Cerebellum (tissue), 4 donors: ENCODE measurements at places on chromosomes 4 and X.

DNA sequence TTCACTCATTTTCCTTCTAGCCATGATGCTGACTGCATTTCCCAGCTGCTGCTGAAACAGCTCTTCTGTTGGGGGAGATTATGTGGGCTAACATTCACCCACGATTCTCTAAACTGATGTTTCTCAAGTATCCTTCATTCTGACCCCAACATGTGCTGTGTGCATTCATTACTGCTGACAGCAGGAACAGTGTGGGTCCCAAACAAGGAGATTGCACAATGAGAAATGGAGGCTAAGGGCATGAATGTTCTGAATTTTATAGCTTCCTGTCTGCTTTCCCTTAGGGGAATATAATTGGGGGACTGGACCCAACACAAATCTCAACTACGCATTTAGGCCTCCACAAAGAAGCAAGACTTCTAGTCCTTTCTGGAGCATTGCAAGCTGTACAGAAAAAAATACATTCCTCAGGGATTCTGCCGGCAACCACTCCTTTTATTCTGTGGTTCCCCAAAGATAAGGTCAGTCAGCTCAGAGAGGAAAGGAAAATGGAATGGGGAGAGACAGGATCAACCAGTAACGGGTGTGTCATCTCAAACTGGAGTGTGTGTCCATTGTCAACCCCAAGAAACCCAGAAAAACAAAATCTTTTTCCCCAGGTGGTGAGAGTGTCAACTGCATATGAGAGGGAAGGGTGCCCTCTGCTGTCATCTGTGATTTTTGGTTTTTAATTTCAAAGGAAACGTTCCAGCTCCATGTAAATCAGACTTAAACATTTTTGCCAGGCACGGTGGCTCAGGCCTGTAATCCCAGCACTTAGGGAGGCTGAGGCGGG is 81.5 kb upstream of the EGFL6 start:
- DNase-seq: peak; percentile 47

GRCh38 chr4:181470306-181470705 is 772.9 kb upstream of the TENM3 start:
- no peak for DNase-seq

DNA sequence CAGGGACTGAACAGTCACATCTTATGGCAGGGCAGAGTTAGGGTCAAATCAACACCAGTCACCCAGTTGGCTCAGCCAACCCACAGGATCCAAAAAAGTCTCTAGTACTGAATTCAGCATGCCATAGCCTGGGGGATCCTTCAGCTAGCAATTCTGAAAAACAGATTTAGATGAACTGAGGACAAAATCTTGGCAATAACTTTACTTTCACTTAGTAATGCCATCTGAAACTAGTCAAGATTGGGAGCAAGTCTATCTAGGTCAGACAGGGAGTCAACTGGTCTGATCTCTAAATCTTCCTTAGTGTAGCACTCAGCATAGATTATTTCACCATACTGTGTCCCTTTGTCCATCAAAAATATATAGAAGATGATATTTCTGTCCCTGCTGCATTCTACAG is 76.0 kb downstream of the HHIP start:
- DNase-seq: no peak

DNA sequence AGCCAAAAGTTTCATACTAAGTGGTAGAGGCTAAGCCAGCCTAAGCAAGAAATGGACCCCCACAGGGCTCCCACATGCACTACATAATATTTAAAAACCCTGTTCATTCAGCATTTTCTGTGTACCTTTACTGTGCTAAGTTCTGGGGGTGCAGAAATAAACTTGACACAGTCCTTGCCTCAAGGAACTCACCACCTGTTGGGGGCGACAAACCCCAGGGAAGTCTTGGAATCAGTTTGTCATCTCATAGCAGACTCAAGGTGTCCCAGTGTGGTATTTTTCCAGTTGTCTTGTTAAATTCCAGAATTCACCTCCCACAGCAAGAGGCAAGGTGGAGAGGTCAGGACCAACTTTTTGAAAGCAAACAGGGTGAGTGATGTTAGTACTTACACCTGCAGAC is 43.1 kb downstream of the ATG4A start:
- no peak for DNase-seq

DNA sequence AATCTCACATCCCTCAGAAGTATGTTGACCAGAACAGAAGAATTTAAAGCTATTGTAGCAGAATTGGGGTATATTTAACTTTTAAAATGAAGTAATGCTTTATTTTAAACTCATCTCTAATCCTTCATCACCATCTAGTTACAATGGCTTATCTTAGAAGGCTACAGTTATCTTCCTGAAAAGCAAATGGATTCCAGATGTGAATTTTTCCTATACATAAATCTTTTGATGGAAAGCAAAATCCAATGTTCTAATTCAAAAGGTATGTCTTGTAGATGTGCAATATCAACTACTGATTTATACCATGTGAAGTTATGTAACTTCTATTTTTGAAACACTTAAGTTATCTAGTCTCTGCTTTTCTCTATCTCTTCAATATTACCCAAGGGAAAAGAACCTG is 47.6 kb downstream of the CCNG2 start:
- DNase-seq: no peak

- no peak for DNase-seq
Measured at GRCh38 chr4:35900286-35901243, 343.7 kb downstream of the ARAP2 start.

DNA sequence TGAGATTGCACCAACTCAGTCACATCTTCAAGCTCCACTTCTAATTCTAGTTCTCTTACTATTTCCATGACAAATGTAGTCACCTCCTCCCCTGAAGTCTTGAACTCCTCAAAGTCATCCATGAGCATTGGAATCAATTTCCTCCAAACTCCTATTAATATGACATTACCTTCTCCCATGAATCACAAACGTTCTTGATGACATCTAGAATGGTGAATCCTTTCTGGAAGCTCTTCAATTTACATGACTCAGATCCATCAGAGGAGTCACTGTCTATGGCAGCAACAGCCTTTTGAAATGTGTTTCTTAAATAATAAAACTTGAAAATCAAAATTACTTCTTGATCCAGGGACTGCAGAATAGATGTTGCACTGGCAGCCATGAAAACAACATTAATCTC is 34.5 kb downstream of the GALNTL6 start:
- no peak for DNase-seq

GRCh38 chr4:56445699-56446098 is 9.6 kb downstream of the PAICS start:
- no peak for DNase-seq

GRCh38 chr4:80360084-80360483 is 24.6 kb downstream of the CFAP299 start:
- no peak for DNase-seq

DNA sequence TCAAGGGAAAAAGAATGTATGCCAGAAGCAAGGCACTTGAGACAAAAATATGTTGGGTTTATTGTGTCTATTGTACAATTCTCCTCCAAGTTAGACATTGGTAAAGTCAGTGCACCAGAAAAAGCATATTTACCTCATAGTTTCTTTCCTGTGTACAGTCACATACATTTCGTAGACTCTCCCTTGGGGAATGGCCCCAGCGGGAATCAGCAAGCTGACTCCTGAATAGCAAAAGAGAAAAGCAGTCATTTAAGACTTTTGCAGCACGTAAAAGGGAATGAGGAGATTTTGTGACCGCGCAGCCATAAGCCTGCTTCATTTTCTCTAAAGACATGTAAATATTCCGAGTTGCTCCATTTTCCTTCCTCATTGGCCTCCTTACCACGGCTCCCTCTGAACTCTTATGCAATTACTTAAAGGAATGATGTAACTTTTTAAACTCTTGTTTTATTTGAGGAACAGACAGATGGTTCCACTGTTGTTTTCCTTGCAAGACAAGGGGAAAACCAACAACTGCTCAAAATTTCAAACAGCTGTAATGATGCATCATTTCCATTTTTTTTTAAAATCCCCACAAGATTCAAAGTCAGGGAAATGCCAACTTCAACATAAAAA is 332.7 kb downstream of the UNC5C start:
- DNase-seq: no peak

DNA sequence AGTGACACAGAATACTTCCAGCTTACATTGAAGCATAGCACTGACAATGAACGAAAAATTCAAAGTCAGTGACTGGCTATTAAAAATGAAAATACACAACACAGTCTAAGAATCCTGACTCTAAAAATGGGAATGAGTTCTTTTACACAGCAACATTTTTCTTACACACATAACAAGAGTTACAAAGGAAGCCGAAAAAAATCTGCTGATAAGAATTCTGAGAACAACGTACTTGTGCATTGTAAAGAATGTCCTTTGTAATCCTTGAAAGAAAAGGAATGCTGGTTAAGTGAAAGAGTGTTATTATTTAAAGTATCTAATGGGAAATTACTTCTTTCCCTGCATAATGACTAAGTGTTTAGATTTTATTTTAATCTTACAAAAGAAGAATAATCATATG is 199.4 kb downstream of the PRDM5 start:
- DNase-seq: no peak

DNA sequence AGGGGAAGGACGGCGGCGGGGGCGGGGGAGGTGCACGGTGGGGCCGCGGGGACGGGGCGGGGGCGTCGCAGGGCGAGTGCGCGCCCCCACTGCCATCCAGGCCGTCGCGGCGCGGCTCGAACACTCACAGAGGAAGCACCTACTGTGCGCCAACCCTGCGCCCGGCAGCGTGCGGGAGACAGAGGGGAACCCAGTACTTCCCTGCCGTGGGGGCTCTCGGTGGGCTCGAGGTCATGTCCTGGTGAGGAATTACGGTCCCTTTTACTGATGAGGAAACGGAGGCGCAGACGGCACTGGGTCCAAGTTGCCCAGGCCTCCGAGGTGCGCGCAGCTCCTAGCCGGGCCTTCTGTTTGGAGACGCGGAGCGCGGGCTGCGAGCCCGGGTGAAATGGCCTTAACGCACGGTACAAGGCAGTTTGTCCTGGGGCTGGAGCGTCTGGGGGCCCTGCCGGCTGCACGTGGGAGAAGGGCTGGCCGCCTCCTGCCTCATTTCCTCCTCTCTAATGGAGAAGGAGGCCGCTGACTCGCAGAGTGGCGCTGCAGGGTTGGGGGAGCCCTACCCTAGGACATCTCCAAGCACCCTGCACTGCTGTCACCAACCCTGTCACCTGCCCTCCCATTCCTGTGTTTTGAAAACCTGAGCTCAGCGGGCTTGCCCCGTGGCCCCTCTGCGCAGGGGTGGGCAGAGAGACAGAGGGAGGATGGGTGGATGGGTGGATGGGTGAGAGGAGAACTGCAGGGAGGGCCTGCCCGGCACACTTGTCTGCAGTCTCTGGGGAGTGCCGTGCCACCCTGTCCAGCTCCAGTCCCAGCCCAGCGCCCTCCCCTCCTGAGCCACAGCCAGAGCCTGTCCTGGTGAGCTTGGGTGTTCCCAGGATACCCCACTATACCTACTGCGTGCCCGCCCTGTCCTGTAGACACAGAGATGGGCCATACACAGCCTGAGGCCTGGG is 106.0 kb downstream of the ADRA2C start:
- no peak for DNase-seq

- no peak for DNase-seq
Measured at GRCh38 chrX:18769812-18770573, 62.5 kb downstream of the PPEF1 start.

- no peak for DNase-seq
Measured at GRCh38 chr4:11529625-11530201, 101.0 kb upstream of the HS3ST1 start.

DNA sequence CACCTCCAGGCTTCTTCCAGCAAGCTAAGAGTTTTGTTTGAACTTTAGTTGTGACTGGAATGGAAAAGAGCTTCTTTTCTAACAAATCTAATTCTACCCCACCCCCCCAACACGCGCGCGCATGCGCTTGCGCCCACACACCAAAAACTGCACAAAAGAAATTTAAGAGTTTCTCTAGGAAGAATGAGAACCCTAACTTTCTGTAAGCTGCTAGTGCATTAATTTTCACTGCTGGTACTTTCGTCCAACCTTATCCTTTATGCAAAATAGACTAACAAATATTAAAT is 9.0 kb upstream of the INTU start:
- DNase-seq: peak; percentile 8

GRCh38 chrX:148185631-148186030 is 204.5 kb downstream of the FMR1NB start:
- peak; percentile 4 for DNase-seq
